ENCODE measurements at places on chromosomes 13 and 19.

DNA sequence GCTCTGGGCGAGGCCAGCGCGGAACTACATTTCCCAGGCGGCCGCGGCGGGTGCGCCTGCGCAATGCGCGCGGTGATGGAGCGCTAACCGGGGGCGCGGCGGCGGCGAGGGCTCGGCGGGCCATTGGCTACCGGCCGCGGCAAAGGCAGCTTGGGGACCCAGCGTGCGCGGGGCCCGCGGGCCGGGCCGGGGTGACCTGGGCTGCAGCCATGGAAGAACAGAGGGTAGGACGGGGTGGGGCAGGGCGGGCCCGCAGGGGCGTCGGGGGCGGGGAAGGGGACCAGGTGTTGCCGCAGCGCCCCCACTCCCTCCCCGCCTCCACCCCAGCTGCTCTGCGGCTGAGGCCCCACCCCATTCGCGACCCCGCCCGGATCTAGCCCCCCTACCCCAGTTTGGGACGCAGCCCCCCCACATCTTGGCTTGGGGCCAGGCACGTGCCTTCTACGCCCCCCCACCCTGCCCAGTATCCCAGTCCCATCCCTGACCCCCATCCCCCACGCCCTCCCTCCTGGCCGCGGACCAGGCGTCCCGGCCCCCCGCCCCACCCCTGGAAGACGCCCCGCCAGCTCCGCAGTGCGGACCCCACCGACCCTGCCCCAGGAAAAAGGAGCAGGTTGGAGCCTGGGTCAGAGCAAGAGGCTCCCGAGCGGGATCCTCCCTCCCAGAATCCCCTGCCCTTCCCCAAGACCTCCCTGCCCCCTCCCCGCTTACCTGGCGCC is at the start of gene FSD1:
Gene FSD1 (plus strand): TSS at position 61 of the 719 bp plus-strand sequence. CDS start 149 bp downstream, at position 210.
- no peak for DNase-seq

DNA sequence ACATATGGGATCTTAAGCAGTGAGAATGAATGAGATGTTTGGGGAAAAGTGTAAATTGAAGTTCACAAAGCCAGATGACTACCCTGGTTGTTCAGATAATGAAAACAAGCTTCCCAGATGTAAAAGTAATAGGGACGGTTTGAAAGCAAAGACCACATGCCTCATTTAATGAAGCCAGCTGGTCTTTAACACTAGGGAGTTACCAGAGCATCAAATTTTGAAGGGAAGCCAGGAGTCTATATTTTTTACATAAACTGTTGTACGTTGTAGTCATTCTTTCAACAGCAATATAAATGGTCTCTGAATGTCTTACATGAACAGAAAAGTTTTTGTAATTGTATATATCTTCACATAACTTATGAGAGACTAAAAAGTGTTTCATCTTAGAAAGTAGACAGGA is 2604.5 kb upstream of the PCDH20 start:
- peak; percentile 14 for DNase-seq

GRCh38 chr13:39536274-39536673 is 66.7 kb downstream of the LHFPL6 start:
- no peak for DNase-seq

DNA sequence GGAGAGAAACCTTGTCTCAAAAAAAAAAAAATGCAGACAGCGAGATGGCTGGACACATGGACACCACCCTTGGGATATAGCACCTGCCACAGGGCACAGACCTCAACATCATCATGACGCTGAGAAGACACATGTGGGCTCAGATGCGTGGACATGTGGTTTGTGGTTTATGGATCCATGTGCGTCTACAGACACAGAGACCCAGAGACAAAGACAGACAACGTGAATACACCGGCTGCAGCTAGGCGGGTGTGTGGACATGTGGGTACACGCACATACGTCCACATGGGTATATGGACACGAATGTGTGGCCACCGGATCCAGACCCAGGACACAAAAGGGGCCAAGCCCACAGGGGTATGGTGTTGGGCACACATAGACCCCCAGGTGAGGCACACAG is 1.3 kb downstream of the TNFSF14 start:
- no peak for DNase-seq

DNA sequence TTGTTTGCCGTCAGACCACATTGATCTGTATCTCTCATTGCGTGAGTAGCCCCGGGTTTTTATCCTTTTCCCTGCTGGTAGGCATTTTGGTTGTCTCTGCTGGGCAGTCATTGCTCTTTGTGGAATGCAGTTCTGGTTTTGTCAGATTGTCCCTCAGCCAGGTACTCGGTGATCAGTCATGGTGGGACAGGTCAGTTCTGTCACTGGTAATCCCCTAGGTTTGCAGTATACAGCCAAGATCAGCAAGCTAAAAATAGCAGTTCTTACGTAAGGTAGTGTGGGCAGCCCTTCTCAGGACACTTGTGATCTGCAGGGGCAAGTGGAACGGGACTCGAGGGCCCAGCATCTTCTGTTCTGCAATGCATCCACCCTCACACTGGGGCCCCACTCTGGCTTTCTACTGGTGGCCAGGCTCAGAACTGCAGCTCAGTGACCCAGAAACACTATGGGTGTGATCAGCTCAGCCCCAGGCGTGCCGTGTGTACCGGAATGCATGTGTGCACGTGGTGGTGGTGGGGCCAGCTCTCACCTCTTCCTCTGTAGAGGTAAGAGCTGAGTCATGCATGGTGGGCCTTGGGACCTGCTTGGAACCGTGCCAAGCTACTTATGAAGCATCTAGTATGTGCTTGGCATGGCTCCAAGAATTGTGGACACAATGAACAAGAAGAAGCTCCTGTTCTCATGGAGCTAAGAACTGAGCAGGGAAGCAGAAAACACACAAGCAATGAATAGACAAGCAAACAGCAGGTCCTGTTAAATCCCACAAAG is 6.3 kb downstream of the PLEKHF1 start:
- DNase-seq = no peak

DNA sequence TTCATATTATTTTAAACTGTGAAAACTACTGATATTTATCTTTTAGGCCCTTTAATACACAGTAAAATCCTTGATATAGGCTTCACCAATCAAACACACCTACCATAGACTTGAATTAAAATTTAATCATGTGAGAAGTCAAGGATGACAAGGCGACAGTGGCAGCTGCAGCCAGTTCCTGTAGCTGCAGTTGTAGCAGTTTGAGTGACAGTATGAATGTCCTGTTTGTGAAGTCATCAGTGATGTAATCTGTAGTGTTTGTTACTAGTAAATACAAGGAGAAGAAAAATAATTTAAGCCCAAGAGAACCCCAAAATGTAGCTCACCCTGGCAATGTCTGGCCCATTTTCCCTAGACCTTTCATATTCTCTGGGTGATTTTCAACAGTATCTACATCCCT is 897.0 kb downstream of the SLITRK6 start:
- no peak for DNase-seq

GRCh38 chr19:31270897-31271296 is 78.3 kb downstream of the TSHZ3 start:
- no peak for DNase-seq

GRCh38 chr19:9406798-9407352 is 28.5 kb downstream of the ZNF266 start:
- DNase-seq = peak; percentile 63

- DNase-seq = no peak
Observed at GRCh38 chr13:46531953-46532352, 21.0 kb upstream of the LRCH1 start.

DNA sequence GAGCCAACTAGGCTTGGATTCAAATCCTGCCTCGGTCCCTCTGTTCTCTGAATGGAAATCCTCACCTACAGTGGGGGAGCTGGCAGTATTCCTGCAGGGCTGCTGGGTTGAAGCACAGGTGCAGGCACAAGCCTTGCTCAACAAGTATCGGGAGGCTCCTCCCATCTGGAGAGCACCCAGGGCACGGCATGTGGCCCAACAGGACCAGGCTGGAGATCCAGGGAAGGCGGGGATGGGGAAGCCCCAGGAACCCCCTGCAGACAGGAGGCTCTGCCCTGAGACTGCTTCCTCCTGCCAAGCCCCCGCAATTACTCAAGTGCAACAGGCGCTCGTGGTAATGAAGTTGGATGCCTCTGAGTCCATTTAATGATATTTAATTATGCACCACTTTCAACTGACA is 128.0 kb upstream of the VSTM2B start:
- DNase-seq = no peak

- no peak for DNase-seq
Observed at GRCh38 chr13:113862191-113862930, 1.5 kb downstream of the GAS6 start.

GRCh38 chr13:111912991-111913760 is 153.8 kb upstream of the SOX1 start:
- no peak for DNase-seq

- no peak for DNase-seq
Observed at GRCh38 chr19:12244370-12244769, 50.3 kb downstream of the ZNF44 start.

DNA sequence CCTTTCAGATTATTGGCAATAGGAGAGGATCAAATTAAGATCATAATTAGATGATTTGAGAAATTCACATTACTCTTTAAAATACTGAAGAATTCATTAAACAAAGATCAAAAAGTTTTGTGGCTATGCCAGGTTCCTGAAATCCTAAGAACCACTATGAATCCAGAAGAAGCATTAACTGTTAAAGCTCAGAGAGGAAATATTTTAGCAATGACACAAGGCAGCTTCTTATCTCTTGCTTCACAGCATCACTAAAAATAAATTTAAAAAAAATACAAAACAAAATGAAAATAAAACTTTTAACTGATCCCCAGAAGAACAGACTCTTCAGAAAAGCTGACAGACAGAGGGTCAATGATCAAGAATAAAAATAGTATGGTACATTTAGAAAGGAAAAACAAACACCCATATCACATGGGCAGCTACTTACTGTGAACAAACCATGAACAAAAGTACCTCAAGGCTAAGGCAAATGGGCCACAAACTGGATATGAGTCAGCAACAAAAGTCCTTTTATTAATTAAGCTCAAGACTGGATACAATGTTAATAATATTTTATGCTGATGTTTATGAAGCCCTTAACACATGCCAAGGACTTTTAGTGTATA is 19.6 kb downstream of the RNF6 start:
- no peak for DNase-seq

DNA sequence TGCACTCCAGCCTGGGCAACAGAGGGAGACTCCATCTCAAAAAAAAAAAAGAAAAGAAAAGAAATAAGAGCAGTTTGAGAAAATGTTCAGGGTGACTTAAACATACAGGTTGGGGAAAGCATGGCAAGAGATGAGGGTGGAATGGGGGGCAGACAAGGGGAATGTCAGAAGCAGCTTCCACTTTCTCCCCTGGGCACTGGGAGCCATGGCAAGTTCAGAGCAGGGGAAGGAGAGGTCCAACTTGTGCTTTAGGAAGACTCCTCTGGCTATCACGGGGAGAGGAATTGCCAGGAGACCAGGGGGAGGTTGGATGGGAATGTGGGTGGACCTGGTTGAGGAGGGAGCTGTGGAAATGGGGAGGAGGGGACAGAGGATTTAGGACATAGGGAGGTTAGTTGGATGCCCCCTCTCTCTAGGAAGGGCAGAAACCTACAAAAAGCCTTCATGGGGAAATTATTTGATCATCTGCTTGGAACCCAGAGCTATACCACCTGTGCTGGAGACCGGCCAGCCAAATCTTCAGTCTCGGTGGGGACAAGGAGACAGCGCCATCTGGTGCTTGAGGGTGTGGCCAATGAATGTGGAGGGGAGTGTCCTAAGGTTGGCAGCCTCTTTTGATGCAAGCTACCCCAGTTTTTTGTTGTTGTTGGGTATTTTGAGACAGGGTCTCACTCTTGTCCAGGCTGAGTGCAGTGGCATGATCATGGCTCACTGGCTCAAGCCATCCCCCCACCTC is 7.3 kb upstream of the STRN4 start:
- DNase-seq = no peak

DNA sequence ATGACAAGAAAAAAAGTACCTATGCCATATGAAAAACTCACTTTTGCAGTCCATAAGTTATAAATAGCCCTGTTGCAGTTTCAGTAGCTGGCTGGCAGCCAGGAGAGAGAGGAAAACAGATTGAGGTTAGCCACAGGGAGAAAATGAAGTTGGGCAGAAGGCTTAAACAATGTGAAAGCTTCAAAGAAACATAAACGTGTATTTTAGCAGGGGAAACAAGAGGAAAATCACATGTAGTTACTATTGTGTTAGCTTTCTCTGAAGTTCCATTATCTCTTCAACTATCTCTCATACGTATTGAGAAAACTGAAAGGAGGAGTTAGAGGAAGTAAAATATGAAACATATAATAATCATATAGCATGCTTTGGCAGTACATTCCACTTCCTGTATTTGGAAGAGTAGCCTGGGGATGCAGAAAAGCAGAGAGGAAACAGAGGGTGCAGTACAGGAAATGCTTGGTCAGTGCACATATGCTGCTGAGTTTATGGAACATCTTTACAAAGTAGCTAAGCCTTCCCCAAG is 1551.1 kb downstream of the EFNB2 start:
- DNase-seq = peak; percentile 35

DNA sequence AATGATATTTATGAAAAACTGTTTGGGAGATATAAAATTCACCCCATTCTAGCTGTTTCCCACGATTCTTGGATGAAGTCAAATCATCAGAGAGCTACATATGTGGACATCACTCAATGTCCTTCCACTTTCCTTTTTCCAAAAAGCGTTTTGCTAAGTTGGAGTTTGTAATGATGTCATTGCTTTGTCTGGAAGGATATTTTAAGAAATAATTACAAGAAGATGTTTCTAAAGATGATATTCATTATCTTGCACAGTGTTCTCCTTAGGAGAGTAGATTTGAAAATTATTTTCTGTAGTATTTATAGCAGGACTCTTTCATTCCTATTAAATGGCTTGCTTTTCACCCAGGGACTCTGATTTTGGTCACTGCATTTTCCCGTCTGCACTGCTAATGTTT is 851.2 kb downstream of the EFNB2 start:
- no peak for DNase-seq

- no peak for DNase-seq
Observed at GRCh38 chr13:78712831-78713230, 53.9 kb upstream of the OBI1 start.

- no peak for DNase-seq
Observed at GRCh38 chr13:107079423-107080049, 511.6 kb upstream of the ARGLU1 start.

DNA sequence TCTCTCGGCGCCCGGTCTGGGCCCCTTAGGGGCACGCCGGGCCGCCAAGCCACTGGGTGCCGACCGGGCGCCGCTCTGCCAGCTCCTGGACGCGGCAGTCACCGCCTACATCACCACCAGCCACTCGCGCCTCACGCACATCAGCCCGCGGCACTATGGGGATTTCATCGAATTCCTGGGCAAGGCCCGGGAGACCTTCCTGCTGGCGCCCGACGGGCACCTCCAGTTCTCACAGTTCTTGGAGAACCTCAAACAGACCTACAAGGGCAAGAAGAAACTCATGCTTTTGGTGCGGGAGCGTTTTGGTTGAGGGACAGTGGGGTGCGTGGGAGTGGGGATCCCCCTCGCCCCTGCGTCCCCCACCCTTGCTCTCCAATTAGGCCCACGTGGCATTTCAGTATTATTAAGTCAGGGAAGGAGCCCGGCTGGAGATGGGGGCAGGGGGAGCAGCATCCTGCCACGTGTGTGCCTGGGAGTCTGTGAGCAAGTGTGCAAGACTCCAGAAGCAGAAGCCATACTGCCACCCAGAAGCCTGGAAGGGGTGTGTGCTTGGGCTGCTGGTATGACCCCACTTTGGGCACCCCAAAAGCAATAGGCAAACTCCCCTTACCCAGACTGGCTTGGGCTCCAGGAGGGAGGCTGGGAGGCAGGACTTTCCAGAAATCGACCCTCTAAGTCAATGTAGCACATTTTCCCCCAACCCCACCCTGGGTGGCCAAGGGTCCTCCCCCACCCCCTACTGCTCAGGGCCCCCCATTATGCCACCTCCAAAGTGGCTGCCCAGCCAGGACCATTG is 35.7 kb downstream of the ZSWIM4 start:
- no peak for DNase-seq

- no peak for DNase-seq
Observed at GRCh38 chr13:95298971-95299621, 2.2 kb downstream of the ABCC4 start.

Data from urinary bladder (tissue), 4 donors.